ENCODE measurements at places on chromosomes 12 and 14.
A peak's percentile ranks its signal among the peaks of the same experiment; 100 is the strongest.

DNA sequence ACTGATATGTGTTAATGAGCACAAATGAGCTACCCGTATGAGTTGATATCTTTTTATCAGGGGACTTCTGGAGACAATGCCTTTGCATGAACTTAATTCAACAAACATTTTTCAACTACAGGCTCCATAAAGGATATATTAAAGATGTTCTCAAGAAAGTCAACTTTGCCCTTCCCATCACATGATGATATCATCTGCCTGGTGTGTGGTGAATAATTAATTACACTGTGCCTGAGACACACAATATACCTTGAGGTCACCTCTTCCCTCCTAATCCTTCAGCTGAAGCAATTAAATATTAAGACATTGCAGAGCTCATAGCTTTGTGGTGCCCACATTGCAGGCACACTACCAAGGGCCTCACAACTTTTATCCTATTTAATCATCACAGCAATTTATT is 22.3 kb upstream of the NTF3 start:
- no peak for DNase-seq

- DNase-seq = no peak
Observed at GRCh38 chr12:25186788-25187402, 8.1 kb downstream of the DNAI7 start.

DNA sequence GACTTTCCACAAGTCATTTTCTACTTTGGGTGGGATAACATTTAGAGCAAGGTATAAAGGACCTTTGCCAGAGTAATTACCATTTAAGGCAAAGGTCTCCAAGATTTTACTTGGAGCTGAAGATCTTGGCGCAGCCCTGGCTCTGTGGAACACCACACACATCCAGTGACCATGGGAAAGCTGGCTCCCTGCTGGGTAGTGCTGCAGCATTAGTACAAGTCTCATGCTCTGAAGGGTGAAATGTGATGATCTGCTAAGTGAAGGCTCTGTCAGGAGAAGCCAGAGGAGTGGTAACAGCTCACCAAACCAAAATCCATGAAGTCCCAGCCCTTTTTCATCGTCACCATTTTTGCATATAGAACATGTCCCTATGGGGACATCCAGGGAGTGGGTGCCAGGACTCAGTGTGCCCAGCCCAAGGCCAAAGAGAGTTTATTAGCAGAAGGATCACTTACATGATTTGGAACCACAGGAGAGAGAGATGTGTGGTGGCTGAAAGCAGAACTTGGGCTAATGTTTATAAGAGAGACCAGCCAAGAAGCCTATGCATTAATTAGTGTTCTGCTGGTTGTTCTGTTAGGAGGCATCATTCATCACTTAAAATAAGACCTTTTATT is 110.7 kb downstream of the SLC38A6 start:
- DNase-seq = no peak

DNA sequence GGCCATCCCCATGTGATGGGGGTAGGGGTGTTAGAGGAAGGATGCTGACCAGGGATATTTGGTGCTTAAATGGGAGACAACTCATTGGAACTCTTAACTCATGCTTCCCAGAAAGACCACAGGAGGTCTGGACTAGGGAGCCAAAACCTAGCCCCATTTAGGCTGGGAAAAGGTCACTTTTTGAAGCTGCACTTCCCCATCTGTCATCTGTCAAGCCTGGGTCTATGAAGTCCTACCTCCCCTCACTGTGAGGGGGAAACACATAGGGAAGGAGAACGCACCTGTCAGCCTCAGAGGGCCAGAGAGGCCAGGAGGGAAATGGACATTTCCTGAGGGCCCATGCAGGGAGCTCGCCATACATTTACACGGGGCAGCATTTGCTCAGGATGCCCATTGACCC is 321.0 kb downstream of the BCL11B start:
- no peak for DNase-seq

GRCh38 chr14:101347893-101348777 is 213.2 kb upstream of the DIO3 start:
- DNase-seq = no peak

GRCh38 chr12:96194971-96195844 is 1.0 kb downstream of the ELK3 start:
- DNase-seq = peak; percentile 46

DNA sequence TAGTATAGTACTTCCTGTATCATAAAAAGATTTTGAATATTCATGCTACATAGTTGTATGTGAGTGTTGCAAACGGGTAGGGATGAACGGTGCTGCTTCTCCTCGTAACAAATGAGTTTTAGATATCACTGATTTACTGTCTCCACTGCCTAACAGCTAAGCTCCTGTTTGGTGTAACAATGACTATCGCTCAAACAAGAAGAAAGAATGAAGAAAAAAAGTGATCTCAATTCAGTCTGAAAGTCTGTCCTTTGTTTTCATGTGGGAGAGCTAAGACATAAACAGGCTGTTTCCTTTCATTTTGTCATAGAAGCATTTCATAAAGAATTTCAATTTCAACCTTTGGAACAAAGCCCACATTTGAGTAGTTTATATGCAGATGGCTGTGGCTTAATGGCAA is 26.1 kb upstream of the RTRAF start:
- DNase-seq = no peak

GRCh38 chr12:93786656-93787397 is 109.7 kb downstream of the CRADD start:
- no peak for DNase-seq

DNA sequence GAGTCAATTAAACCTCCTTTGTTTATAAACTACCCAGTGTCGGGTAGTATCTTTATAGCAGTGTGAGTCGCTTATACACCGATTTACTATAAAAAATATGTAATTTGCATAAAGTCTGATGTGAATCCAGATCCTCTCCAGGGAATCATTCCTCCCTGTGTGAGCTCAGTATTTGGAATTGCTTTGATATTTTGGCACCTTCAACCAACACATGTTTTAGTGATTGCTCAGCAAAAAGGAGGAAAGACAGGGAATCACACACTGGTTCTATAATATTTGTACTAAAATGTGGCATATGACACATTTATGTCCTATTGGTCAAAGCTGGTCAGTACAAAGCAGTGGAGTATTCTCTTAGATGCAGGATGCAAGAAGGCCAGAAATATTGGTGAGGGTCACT is 703.9 kb upstream of the ATXN7L3B start:
- no peak for DNase-seq

DNA sequence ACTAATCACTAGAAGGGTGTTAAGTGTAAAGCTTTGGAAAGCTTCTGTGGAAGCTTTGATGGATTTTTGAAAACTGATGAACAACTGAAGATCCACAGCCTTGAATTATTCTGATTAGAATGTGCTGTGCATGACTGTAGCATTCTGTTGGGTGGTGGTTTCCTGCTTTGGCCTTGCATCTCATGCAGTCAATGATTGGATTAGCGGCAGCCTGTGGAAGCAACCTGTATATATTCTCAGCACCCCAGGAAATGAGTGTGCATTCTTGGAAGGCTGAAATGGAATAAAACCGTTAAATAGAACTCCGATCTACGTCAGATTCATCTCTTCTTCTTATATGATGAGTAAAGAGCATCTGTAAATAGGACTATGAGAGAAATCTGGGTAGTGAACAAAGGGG is 120.2 kb downstream of the SLC16A7 start:
- DNase-seq = no peak

DNA sequence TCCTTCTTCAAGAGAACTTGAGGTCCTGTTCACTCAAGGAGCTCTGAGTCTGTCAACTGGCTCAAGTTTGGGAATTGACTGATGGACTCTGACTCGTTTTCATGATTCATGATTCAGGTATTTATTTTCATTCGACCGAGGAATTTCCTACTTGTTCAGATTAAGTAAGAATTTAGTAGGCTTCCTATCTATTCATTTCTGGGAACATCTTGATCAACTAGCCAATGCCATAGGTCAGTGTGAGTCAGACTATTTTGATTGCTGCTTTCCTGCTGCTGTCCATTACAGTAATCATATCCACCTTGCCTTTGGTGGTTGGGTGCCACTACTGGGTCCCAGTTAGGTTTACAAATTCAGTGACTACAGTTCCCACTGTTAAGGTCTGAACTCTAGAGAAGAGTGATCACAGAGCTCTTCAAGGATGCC is 6.1 kb downstream of the FAM186A start:
- no peak for DNase-seq

- DNase-seq = no peak
Observed at GRCh38 chr12:25052196-25052913, 103.5 kb upstream of the BCAT1 start.
